Activated T-cell treated with anti-CD3 and anti-CD28 coated beads, Interleukin-2, amount 50 U/mL, for 24 hours (primary cell): ENCODE measurements at places on chromosomes 2 and 18.

DNA sequence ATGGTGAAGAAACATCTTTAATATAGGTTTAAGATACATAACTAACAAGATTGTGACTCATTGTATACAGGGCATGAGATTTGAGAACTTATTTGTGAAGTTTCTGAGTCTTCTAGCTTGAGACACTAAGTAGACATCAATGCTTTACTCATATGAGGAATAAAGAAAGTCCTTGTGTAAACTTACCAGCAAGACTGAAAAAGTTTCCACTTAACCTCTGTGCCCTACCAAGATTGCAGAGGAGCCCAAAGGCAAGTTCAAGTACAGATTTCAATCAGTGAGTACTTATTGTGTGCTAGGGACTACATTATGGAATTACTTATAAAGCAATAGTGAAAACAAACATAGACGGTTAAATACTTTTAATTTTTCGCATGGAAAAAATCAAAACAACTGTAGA is 1041.2 kb upstream of the CELF4 start:
- no peak for DNase-seq

GRCh38 chr2:219178377-219179175 is 501 bp downstream of the RETREG2 start:
- no peak for DNase-seq

DNA sequence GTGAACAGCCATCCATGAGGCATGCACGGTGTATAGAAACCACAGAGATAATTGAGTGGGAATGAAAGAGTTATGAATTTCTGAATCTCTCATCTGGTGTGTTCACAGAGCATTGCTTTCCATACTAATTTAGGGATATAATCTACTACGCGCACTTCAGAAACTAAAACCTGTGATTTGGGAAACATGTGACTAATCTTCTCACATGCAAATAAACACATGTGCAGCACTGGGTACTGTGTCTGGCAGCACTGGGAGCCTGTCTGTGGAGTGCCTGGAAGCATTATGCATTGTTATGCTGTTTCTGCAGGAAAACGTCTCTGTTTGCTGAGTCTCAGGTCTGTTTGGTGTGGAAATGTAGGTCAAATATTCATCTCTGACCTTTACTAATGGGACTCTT is 287.3 kb downstream of the CMPK2 start:
- DNase-seq: no peak

- DNase-seq: no peak
Observed at GRCh38 chr18:79936641-79937040, 14.8 kb downstream of the SLC66A2 start.

DNA sequence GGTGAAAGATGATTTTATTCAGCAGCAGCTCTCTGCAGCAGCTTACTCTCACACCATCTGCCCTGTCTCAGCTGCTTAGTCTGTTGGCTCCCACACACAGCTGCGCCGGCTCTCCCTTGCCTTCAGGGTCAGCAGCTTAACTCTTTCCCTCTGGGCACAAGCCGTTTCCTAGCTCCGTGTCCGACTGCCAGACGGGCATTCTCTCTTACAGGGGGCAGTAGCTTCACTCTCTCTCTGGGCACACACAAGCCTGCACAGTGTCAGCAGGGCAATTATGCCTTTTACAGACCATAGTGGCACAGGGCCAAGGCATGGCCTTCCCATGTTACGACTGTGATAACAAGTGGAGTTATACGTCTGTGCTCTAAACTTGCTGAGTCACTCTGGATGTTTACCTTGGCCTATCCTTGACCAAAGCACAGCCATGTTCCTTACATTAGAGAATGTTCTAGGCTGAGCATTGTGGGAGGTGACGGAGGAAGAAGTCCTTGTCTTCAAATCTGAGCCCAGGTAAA is 31.7 kb downstream of the PCARE start:
- no peak for DNase-seq

DNA sequence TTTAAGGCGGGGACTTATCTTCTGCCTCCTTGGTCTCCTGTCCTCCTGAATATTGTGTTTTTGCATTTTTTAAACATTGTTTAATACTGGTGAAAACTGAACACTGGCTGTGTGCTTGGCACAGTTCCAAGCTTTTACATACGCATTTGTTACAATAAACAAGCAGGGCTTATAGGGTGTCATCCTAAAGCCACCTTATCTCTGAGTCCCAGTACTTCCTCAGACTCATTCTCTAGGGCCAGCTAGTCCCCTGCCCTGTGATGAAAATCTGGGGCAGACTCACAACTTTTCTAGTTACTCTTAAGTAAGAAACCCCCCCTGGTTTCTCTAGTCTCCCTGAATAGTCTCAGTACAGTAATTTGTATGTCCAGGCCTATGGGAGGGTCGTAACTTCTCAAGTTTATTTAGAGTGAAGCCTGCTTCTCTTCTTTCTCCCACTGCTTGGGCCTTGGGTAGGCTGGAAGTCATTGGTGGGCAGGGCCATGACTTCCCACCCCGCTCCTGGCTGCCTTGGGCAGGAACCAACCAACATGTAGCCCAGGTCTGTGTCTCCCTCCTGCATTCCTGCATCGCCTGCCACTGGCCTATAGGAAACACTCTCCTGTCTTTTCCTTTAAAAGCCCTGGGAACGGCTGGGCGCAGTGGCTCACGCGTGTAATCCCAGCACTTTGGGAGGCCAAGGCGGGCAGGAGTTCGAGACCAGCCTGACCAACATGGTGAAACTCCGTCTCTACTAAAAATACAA is 7.7 kb upstream of the KCNE4 start:
- DNase-seq: no peak

DNA sequence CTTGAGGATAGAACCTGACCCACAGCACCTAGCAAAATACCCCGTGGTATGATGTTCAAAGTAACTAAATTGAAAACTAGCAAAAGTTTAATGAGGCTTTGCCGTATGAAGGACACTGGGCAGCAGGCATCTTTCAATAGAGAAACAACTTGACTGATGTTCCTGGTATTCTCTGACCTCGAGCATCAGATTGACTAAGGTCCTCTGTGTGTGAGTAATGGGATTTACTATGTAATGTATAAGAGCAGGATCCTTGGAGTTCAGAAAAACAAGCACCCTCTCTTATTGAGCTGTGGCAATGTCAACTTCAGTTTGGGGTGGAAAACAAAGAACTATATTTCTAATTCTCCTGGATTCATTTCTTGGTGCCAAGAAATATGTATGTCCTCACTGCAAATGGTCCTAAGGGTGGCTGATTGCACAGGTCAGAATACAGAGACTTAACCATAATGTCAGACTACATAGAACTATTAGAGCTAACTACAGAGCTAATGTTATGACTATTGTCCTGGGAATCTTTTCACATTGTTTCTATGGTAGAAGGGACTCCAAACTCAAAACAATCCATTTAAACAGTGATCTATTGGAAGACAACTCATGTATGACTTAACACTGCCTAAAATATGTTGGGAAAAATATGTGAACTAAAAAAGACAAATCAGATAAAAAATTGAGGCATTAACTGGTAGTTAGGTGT is 4.4 kb downstream of the TNFAIP6 start:
- no peak for DNase-seq

DNA sequence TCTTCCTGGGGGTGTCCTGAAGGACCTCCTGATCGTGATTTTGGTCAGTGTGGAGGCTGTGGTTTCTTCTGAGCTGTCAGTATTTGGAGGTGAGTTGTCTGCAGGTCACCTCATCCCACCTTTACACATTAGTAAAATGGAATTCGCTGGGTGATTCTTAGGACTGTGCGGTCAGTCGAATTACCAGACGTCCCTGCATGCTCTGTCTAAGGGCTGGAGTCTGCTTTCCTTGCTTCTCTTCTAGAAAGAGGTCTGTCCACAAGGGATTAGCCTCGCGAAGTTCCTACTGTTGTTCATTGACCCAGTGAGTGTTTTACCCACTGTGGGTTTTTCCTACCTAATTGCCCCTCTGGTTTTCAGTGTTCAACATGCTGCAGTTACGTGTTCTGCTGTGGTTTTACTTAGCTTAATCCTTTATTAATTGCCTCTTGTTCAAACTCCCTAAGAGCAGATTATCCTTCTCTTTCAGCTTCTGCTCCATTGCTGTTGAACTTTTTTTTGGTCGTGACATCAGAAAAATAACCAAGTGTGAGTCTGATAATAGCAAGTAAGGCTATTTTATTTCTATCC is 183.4 kb downstream of the NEDD4L start:
- DNase-seq: no peak

- no peak for DNase-seq
Observed at GRCh38 chr2:107645586-107645985, 181.1 kb upstream of the RGPD4 start.

GRCh38 chr2:45074713-45075112 is 65.5 kb upstream of the SIX2 start:
- no peak for DNase-seq

- no peak for DNase-seq
Observed at GRCh38 chr2:31238126-31238905, 4.4 kb downstream of the EHD3 start.

DNA sequence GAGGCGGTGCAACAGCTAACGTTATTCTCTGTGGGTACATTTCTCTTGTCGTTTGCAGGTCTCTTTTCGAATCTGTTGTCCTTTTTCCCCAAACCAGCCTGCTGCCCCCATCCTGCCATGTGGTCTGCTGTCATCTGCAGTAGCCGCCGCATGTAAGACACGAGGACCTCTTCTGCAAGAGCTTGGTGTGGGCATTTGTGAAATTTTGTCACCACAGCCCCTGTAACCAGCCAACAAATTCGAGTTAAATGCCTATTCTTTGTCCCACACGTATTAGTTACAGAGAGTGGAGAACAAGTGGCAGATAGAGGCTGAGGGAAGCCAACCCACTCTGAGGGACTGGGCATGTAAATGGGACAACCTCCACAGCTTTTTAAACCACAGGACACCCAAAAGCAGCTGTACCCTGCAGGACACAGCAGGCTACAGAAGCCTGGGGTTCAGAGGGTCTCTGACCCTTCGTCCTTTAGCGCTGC is 35.0 kb downstream of the ITGA6 start:
- no peak for DNase-seq

- DNase-seq: no peak
Observed at GRCh38 chr2:23708771-23709170, 218.2 kb downstream of the ATAD2B start.

DNA sequence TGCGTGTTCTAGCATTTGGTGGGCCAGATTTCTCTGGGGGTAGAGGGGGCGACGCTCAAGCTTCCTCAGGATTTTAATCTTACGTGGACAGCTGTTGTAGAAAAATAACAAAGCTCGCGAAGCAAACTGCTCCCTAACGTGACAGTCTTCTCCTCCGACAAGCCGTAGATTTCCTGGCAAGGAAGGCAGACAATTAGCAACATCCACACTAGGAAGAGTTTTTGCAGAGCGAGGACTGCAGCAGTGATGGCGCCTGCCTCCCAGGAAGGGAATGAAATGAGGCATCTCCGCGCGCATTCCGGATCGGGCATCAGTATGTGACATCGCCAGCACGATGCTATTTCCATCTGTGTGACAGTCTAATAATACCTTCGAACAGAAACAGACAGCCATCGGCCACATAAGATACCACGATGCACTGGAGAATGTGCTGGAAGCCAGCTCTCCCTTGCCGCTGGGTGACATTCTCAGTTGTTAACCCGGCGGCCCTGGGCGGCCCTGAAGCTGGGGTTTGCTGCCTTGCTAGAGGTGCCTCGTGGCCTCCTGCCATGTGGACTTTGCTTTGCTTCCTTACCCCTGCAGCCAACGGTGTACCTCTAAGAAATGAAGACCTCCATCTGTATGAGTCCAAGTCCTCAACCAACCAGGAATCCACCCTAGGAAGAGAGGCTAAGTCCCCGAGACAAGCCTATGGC is 101.8 kb upstream of the AGAP1 start:
- no peak for DNase-seq
